ENCODE measurements at places on chromosomes 2 and 18. TPM values are rescaled to one million over a fixed set of nuclear protein-coding genes. Genes with fewer than 3 reads are reported as not detected.

The SDC1 gene
- 167 TPM for total RNA-seq

- H3K4me1 ChIP-seq: no peaks in the 10 kb centered on the region
- no peak for DNase-seq
- H3K36me3 ChIP-seq: no peaks in the 10 kb centered on the region
These were observed 125.6 kb downstream of the HRH4 start for GRCh38 chr18:24585996-24586566.

DNA sequence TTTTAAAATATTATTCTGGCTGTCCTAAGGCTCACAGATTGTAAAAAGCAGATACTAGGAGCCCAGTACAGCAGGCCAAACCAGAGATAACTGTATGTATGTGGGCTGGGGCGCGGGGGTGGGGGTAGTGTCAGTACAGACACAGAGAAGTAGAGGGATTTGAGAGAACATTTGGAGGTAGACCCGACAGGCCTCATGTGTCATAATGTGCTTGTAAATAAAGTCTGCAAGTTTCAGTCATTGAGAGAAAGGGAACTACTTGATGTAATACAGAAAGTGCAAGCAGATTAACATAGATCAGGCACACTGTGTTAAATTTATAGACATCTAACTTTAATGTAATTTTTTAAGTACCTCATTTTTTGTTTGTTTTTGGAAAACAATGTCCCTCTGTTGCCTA, 7.4 kb upstream of the POLI start:
- no peaks in the 10 kb centered on the region for H3K36me3 ChIP-seq
- no peak overlapping the region for H3K27ac ChIP-seq
- H3K27me3 ChIP-seq: no peaks in the 10 kb centered on the region
- H3K4me3 ChIP-seq: no peak overlapping the region
- H3K4me1 ChIP-seq: peaks cover 2% of the 10 kb centered on the region
- no peak for DNase-seq

DNA sequence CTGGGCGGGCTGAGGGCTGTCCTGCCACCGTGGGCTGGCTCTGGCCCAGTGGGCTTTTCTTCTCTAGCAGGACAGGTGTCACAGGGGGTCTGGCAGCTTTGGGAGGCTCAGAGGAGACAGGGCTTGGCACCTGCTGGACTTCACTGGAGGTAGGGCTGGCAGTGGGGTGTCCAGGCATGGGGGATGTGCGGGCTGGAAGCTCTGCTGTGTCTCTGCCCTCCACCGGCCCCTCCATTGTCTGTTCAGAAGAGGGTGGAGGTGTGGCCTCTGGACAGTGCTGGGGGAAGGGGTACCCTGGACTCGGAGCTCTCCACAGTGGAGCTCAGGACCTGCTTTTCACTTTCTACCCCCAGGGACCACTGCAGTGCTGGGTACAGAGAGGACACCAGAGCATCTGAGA, 9.2 kb downstream of the PTPRN start:
- DNase-seq: no peak
- no peaks in the 10 kb centered on the region for H3K36me3 ChIP-seq
- no peak overlapping the region for H3K4me3 ChIP-seq
- H3K27me3 ChIP-seq: peaks cover 2% of the 10 kb centered on the region

GRCh38 chr18:48563027-48563426, 24.2 kb downstream of the CTIF start:
- no peak overlapping the region for H3K4me3 ChIP-seq
- H3K4me1 ChIP-seq: no peaks in the 10 kb centered on the region
- no peak for DNase-seq
- H3K27me3 ChIP-seq: no peaks in the 10 kb centered on the region
- no peaks in the 10 kb centered on the region for H3K36me3 ChIP-seq
- H3K27ac ChIP-seq: no peak overlapping the region

GRCh38 chr2:218093879-218094278, 24.8 kb downstream of the RUFY4 start:
- H3K27me3 ChIP-seq: no peaks in the 10 kb centered on the region
- H3K4me1 ChIP-seq: no peaks in the 10 kb centered on the region
- H3K27ac ChIP-seq: no peak overlapping the region
- DNase-seq: no peak
- no peaks in the 10 kb centered on the region for H3K36me3 ChIP-seq
- no peak overlapping the region for H3K4me3 ChIP-seq

- peak; percentile 78 for DNase-seq
- H3K36me3 ChIP-seq: no peaks in the 10 kb centered on the region
- no peaks in the 10 kb centered on the region for H3K27me3 ChIP-seq
- peak overlapping the region; percentile 67 for H3K27ac ChIP-seq
- H3K4me3 ChIP-seq: no peak overlapping the region
These were observed 70.5 kb upstream of the TFCP2L1 start for GRCh38 chr2:121355488-121355887.

- no peak overlapping the region for H3K4me3 ChIP-seq
- no peaks in the 10 kb centered on the region for H3K4me1 ChIP-seq
- H3K36me3 ChIP-seq: no peaks in the 10 kb centered on the region
- no peaks in the 10 kb centered on the region for H3K27me3 ChIP-seq
- no peak for DNase-seq
These were observed 27.4 kb downstream of the SMYD1 start for GRCh38 chr2:88095022-88095421.

DNA sequence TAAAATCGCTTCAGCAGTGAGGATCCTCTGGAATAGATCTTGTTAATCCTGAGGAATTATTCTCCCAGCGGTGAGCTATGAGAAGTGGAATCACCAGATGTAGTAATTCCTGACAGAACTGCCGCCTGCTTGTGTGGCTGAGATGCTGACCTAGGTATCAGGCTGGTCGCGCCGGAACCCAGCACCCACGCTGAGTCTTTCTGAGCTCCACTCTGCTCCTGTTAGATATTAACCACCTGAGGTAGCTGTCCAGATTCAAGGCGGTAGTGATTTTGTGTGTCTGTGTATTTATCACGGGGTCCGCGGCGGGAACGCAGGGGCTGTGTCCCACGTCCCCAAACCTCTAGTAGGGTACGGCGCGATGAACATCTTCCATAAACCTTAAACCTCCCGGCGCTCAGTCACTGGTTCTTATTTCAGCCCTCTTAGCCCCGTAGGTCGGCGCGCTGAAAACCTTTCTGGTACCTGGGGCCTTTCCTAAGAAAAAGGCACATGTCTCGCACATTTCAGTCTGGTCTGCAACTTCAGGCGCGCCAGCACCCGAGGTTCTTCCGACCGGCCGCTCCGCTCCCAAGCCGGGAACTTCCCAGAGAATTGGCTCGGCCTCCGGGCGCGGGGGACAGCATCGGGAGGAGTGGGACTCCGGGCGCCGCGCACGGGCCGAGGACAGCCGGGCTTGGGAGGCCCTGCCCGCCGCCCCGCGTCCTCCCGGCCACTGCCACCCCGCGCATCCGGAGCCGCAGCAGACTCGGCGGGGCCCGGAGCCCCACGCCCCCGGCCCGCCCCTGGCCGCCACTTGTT, 542 bp upstream of the CNNM3 start:
- H3K27me3 ChIP-seq: no peaks in the 10 kb centered on the region
- H3K36me3 ChIP-seq: no peaks in the 10 kb centered on the region
- H3K4me1 ChIP-seq: peaks cover 16% of the 10 kb centered on the region
- peak overlapping the region; percentile 52 for H3K4me3 ChIP-seq

DNA sequence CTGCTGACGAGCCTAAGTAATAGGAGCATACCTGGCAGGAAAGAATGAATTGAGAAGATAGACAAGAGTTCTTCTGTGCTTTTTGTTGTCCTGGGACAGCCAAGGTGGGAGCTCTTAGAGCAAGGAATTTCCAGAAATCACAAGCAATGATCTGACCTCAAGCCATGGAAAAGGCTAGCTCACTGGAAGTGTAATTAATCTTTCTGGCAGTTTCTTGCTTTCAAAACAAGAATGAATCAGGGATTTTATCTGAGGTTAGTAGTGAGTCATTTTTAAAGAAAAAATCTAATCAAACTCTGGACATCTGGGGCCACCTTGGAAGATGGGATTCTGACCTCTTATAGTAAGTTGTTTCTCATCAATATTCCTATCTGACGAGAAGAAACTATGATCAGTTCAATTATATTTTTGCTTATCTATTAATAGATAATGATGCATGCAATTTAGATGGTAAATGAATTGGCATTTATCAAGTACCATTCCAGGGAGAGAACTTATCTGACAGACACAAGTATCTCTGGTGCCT, 98.0 kb downstream of the ADCYAP1 start:
- H3K4me1 ChIP-seq: no peaks in the 10 kb centered on the region
- no peak overlapping the region for H3K4me3 ChIP-seq
- H3K36me3 ChIP-seq: no peaks in the 10 kb centered on the region
- no peak overlapping the region for H3K27ac ChIP-seq
- H3K27me3 ChIP-seq: no peaks in the 10 kb centered on the region

The PSTPIP2 gene
- 21.1 TPM for total RNA-seq

DNA sequence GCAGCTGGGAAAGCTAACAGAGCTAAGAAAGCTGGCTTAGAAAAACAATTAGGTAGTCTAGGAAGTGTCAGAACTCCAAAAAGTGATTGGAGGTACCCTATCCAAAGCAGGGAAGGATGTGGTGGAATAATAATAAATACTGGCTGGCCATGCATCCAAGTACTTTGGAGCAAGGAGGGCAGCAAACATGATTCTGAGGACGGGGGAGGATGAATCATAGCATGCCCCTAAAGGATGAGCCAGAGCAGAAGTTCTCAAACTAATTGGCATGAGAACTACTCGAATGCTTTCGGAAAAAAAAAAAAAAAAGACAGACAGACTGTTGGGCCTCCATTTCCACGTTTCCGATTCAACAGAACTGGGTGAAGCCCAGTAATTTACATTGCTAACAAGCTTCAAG, 2.4 kb downstream of the CWC22 start:
- no peak overlapping the region for H3K27ac ChIP-seq
- DNase-seq: no peak
- H3K4me1 ChIP-seq: no peaks in the 10 kb centered on the region
- H3K36me3 ChIP-seq: no peaks in the 10 kb centered on the region

The SELENOI gene
- total RNA-seq: 14.4 TPM

DNA sequence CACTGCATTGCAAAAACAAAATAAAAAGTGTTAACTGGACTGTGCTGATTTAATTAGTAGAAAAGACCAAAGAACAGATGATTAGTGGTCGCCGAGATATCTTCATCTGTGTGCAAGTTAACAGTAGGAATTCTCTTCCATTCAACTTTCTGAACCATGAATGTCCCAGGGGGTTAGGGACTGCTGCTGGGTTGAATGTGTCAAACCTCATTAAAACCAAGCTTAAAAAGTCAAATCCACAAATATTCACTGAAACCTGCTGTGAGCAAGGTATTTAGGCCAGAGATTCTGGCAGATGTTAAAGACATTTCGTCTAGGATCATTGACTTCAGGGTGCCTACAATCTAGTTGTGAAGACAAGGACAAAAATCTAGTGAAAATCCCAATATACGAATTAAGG, 58.7 kb downstream of the STPG4 start:
- no peaks in the 10 kb centered on the region for H3K36me3 ChIP-seq
- H3K4me1 ChIP-seq: no peaks in the 10 kb centered on the region
- DNase-seq: no peak
- H3K27me3 ChIP-seq: no peaks in the 10 kb centered on the region
- H3K4me3 ChIP-seq: no peak overlapping the region

GRCh38 chr18:12449051-12449785, 41.5 kb downstream of the PRELID3A start:
- no peak overlapping the region for H3K27ac ChIP-seq
- H3K36me3 ChIP-seq: no peaks in the 10 kb centered on the region
- H3K27me3 ChIP-seq: no peaks in the 10 kb centered on the region
- no peaks in the 10 kb centered on the region for H3K4me1 ChIP-seq

DNA sequence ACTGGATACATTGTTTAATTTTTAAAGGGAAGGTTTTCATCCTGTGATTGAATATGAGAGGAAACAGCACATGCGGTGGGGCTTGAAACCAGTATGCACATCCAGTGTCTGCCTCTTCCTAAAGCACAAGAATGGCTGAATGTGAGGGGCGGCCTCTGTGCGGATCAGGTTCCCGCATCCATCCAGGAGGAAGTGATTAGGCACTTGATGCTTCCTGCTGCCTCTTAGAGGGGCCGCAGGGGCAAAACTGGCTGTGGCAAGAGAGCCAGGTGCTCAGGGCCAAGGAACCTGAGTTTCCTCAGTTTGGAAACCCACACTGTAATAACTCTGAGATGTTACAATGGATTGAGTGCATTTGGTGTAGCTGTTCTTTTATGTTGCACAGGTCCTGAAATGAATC, 48.8 kb downstream of the THNSL2 start:
- no peaks in the 10 kb centered on the region for H3K4me1 ChIP-seq
- no peak overlapping the region for H3K4me3 ChIP-seq
- DNase-seq: no peak
- H3K27me3 ChIP-seq: no peaks in the 10 kb centered on the region

DNA sequence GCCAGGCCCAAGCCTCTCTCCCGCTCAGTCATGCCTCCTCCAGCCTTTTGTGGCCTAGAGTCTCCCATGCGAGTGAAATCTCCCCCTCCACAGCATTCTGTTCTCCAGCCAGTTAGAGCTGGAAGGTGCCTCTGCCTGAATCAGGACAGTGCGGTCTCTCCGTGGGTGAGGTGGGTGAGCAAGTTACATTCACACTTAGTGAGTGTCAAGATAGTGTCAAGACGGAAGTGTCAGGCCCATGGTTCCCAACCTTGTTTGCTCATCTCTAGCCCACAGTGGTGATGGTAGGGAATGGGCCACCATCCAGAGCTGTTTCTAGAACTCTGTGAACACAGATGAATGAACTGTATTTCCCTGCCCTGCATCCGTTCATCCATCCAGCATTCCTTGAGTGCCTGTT, 59.5 kb downstream of the LPIN1 start:
- no peaks in the 10 kb centered on the region for H3K4me1 ChIP-seq
- H3K36me3 ChIP-seq: peaks cover 11% of the 10 kb centered on the region
- H3K27ac ChIP-seq: no peak overlapping the region
- H3K4me3 ChIP-seq: no peak overlapping the region
- DNase-seq: no peak

The CD8A gene
- total RNA-seq: 1.3 TPM

DNA sequence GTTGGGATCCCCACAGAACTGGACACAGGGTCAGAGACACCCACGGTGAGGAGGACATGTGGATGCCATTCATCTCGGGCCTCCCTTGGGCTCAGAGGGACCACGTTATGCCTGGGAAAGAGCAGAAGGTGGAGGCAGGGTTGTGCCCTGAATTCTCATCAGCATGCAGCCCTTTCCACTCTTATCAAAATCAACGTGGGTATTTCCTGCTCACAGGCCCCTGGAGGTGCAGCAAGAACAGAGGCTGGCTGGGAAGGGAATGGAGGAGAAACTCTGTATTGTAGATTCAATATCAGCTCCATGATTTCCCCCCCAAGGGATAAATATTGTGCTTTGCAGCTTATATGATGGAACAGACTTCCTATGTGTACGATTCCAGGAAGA, 90.9 kb downstream of the SETBP1 start:
- H3K4me3 ChIP-seq: no peak overlapping the region
- peak overlapping the region; percentile 33 for H3K27ac ChIP-seq
- no peaks in the 10 kb centered on the region for H3K36me3 ChIP-seq
